ENCODE measurements at places on chromosomes 16 and 17.

GRCh38 chr16:11550791-11551498 is 35.8 kb downstream of the LITAF start:
- no peak for DNase-seq

DNA sequence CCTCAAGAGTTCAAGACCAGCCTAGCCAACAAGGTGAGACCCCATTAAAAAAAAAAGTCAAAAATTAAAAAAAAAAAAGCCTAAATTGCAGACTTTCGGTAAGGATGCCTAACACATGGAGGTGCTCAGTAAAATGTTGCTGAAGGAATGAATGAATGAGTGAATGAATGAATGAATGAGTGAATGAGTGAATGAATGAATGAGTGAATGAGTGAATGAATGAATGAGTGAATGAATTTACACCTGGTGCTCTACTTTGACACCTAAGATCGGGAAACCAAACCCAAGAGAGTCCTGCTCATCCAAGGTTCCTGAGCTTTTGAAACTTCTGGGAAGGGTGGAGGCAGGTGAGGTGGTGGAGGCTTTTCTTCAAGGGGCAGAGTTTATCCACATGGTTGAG is 112.2 kb upstream of the LHX1 start:
- DNase-seq, result no peak

- no peak for DNase-seq
These were observed 9.3 kb upstream of the ABCC11 start for GRCh38 chr16:48256579-48257177.

DNA sequence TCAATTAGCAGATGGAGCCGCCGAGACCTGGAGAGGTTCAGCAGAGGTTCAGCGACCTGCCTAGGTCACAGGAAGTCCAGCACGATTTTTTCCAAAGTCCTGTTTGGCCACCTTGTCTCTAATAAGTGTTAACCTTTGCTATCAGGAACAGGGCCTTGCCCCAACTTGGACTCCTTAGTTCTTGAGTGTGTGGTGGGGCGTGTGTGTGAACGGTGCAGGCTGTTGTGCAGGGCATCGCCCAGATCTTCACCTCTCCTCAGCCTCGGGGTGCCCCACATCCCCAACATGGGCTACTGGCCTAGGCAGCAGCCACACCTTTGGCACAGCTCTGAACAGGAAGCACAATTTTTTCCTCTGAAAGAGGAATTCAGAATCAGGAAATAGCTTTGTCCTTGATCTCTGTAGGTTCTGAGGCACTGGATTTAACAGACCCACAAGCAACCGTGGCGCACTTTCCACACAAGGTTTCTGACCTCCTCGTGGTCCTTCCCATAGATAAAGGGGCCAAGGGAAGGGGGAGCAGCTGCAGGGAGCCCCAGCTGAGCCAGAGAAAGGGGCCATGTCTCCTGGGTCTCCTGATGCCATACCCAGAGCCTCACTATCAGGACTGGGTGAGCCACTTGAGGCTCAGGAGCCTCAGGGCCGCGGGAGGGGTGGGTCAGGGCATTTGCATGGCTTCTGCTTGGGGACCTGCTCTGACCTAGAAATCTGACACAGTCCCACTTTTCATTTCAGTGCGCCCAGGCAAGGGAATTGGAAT is 10.4 kb downstream of the MPRIP start:
- no peak for DNase-seq

GRCh38 chr16:17463335-17463734 is 7.4 kb downstream of the XYLT1 start:
- DNase-seq, result no peak

- DNase-seq, result no peak
These were observed 24.7 kb downstream of the WSB1 start for GRCh38 chr17:27318633-27319032.

GRCh38 chr16:14024283-14024682 is 46.8 kb upstream of the MRTFB start:
- DNase-seq, result no peak

DNA sequence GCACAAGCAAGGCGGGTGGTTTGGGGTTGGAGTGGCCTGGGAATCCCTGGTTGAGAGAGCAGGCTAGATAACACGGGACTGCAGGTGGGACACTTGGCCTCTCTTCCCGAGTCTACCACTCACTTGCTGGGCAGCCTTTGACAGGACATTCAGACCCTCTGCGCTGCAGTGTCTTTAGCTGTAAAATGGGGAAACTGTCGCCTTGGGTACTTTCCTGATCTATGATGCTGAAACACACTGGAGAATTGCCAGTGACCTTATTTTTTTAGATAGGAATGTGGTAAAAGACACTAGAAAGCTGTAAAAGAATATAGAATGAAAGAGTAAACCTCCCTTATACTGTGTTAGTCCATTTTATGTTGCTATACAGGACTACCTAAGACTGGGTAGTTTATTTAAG is 30.5 kb downstream of the KSR1 start:
- DNase-seq, result no peak

DNA sequence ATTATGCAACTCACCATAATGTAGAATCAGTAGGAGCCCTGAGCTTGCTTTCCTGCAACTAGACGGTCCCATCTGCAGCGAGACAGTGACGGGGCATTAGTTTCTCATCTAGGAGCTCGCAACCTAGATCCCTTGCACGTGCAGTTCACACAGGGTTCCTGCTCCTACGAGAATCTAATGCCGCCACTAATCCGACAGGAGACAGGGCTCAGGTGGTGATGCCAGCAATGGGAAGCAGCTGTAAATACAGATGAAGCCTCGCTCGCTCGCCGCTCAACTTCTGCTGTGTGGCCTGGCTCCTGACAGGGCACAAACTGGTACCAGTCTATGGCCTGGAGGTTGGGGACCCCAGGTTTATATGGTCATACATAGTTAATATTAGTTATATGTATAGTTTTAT is 394.5 kb downstream of the NPIPA8 start:
- no peak for DNase-seq

GRCh38 chr17:80791758-80792284 is 199.8 kb upstream of the CHMP6 start:
- peak; percentile 48 for DNase-seq

GRCh38 chr17:66432411-66432957 is 130.1 kb downstream of the PRKCA start:
- DNase-seq, result no peak

DNA sequence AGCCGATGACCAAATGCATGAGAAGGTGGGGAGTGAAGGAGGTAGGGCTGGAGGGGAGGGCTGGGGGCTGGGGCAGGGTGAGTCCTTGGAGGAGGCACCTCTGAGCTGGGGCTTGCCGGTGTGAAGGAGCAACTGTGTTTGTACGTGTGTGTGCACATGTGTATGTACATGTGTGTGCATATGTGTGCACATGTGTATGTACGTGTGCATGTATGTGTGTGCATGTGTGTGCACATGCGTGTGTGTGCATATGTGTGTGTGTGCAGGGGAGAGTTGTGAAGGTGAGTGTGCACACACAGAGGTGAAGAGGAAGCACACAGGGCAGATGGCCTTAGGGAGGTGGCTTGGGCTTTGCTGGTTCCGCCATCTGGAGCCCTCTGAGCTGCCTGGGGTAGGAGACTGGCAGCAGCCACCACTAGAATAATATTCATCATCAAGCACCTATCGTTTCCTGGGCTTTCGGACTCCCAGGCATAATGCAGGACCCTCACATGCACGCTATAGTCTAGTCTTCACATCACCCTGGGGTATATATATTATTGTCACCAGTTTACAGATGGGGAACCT is 120.9 kb upstream of the CDC42EP4 start:
- no peak for DNase-seq

- DNase-seq, result no peak
These were observed 21.1 kb downstream of the PRMT7 start for GRCh38 chr16:68331879-68332410.

DNA sequence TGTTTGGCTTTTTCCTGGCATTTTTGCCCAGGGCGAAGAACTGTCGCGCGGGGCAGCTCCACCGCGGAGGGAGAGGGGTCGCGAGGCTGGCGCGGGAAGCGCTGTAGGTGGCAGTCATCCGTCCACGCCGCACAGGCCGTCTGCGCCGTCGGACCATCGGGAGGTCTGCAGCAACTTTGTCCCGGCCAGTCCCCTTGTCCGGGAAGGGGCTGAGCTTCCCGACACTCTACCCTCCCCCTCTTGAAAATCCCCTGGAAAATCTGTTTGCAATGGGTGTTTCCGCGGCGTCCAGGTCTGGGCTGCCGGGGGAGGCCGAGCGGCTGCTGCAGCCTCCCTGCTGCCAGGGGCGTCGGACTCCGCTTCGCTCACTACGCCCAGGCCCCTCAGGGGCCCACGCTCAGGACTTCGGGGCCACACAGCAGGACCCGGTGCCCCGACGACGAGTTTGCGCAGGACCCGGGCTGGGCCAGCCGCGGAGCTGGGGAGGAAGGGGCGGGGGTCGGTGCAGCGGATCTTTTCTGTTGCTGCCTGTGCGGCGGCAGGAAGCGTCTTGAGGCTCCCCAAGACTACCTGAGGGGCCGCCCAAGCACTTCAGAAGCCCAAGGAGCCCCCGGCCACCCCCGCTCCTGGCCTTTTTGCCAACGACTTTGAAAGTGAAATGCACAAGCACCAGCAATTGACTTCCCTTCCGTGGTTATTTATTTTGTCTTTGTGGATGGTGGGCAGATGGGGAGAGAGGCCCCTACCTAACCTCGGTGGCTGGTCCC is 2.3 kb upstream of the CBX4 start:
- DNase-seq, result no peak

GRCh38 chr17:76239538-76240274 is 587 bp downstream of the RNF157 start:
- DNase-seq, result no peak

GRCh38 chr16:6864671-6865070 is 468.0 kb upstream of the RBFOX1 start:
- DNase-seq, result no peak

DNA sequence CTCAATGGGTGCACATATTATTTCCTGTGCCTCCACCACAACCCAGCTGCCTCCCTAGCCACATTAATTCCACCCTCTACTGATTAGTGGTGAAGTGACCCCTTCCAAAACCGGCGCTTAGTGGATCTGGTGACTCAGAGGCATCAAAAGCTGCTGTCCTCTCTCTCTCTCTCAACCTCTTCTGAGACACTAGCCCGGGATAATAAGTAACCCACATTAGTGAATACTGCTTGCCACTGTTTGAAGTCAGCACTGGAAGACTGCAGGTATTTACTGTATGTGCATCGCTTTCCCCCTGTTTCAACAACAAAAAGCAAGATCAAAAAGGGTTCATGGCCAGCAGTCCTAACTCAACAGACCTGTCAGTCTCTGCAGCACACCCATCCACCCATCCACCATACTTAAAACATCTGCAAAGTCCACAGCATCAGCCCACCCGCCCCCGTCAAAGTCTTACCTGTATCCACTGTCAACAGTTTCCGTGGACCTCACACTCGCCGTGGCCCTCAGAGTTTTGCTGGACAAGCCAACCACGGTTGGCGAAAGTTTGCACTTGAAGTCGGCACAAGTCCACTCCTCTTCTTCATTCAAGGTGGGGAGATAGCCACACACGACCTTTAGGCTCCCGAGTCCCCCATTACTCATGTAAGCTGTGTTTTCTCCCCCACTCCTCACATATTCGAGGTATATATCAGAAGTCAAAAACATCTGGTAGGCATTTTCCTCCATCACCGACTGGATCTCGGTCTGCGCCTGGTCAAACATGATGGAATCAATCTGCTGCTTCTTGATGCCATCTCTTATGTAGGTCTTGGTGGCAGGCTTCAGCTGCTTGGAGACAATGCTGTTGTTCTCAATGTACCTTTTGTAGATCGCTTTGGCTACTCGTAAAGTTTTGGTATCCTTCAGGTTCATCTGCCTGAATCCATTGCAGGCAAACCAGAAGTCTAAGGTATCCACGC is 3.8 kb downstream of the AXIN2 start:
- no peak for DNase-seq

DNA sequence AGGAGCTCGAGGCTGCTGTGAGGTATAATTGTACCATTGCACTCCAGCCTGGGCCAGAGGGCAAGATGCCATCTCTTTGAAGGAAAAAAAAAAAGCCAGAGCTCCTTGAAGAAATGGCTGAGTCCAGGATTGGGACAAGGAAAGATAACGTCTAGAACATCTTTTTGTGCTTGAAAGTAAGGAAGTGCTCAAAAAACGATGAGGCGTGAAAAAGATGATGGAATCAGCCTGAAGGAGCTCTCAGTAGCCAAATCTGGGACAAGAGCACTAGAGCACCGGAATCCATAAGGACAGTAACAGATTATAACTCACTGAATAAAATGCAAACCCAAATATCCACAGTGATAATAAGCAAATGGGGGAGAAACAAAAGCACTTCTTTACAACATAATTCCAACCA is 22.1 kb downstream of the EFTUD2 start:
- no peak for DNase-seq

GRCh38 chr16:67183284-67183626 is 508 bp downstream of the MATCAP1 start:
- no peak for DNase-seq

GRCh38 chr16:8110572-8111514 is 479.5 kb downstream of the TMEM114 start:
- no peak for DNase-seq

GRCh38 chr17:62186841-62187240 is 121.8 kb upstream of the MED13 start:
- no peak for DNase-seq

DNA sequence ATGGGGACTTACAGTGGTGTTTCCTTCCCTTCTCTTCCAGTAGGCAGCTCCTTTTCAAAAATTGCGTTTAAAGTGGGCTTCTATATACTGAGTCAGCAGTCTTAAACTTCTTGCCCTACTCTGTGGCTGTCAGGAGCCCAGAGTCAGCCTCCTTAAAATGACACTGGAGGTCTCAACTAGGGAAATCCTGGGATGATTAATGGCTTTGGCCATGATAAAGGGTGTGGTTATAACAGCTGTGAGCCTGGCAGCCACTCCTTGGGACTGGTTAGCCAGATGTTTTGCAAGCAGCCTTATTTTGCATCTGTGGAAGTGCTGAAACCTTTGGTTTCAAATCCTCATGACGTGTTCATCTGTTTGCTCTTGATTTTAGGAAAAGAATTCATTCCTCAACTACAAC is 25.0 kb downstream of the TAC4 start:
- no peak for DNase-seq

- DNase-seq, result no peak
These were observed 3.5 kb upstream of the CPNE7 start for GRCh38 chr16:89572073-89572484.

DNA sequence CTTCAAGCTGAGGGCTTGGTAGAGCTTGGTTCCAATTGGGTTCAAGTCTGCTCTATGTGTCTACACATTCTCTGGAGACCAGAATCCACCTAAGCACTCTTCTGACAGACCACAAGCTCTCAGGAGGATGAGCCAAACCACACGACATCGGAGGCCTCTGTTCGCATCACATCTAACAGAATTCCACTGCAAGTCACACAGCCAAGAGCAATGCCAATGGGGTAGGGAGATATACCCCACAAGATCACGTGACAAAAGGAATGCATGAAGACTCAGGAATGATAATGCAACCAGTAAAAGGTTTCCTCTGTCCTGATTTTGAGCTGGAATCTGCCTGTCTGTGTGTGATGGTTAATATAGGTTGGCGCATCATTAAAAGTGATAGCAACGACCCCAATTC is 46.6 kb upstream of the RPL38 start:
- no peak for DNase-seq

- DNase-seq, result no peak
These were observed 539.6 kb upstream of the HSBP1 start for GRCh38 chr16:83268169-83268568.

- no peak for DNase-seq
These were observed 17.6 kb downstream of the PEMT start for GRCh38 chr17:17573912-17574311.

All from stimulated activated CD4-positive, alpha-beta T cell treated with anti-CD3 and anti-CD28 coated beads, Interleukin-1b, Interleukin-23, amount 100 ng/mL, for 24 hours (primary cell).